ENCODE measurements at places on chromosomes 3 and 15.

DNA sequence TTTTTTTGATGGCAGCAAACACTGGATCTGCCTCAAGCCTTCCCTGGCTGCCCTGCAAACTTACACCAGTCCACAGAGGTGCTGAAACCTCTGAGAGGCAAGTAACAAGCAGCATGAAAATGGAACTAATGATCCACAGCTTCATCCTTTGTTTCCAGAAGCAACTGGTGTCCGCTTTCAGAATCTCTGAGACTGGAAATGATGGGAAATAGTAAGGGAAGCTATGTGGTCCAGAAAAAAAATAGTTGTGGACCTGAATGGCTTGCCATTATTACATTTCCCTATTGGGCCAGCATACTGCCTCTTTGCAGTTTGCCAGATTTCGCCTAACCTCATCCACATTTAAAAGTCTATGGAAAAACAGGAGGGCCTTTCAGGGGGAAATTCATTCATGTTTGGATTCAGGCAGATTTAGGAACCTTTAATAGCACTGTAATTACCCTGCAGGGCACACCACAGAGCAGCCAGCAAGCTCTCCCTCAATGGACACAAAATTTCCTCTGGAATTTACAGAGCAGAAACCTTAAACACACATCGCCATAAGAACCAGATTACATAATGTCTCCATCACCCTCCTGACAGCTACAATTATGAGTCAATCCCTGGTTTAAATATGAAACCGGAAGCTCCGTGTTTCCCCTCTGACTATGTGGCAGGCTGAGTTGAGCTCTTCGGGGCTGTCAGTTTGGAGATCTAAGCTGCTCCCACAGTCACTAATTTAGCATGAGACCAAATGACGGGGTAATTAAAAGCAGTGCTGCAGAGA, 134.4 kb downstream of the TMCO5A start:
- no peaks in the 10 kb centered on the region for H3K36me3 ChIP-seq
- H3K4me3 ChIP-seq: peak overlapping the region; percentile 24
- peaks cover 50% of the 10 kb centered on the region for H3K4me1 ChIP-seq

DNA sequence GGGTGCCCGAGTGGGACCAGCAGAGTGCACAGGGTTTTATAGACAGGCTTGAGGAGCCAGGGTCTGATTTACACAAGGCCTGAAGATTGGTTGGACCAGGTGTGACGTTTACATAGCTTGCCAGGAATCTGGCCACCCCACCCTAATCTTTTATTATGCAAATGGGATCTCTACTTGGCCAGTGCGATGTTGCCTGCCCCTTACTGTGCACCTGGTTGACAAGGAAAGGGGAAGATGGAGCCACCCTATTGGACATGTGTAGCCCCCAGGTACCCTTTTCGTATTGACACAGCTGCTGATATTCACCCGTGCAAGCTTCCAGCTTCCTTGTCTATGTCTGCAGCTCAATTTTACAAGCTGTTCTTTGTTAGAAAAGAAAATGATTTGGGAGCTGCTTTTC, 132.0 kb downstream of the ARNT2 start:
- no peak overlapping the region for H3K4me3 ChIP-seq
- H3K4me1 ChIP-seq: peaks cover 7% of the 10 kb centered on the region
- no peaks in the 10 kb centered on the region for H3K27me3 ChIP-seq
- DNase-seq: no peak
- H3K27ac ChIP-seq: no peak overlapping the region

DNA sequence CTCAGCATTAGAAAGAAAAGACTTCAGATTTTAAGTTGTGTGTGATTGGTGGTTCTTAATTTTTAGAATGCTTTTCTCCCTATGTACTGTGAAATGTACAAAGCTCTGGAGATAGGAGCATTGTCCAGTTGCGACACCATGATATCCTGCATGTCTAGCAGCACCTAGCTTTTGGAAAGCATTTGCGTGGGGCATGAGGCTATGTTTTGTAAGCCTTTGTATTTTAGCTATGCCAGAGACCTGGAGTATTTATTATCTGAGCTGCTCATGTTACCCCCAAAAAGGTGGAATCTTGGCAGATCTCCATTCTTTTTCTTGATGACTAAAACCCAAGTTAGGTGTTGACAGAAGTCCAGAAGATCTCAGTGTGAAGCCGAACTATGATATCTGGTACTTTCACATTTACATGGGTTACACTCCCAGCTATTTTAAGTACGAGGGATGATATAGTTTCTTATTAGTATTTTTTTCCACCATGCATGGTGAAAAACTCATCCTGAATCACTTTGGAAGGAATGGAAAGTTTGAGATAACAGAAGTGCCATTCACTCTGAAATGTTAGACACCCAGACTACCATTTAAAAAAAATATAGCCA, 126.7 kb upstream of the SAMMSON start:
- DNase-seq: no peak
- no peaks in the 10 kb centered on the region for H3K27me3 ChIP-seq
- peaks cover 10% of the 10 kb centered on the region for H3K4me1 ChIP-seq
- H3K27ac ChIP-seq: no peak overlapping the region
- H3K4me3 ChIP-seq: no peak overlapping the region
- no peaks in the 10 kb centered on the region for H3K36me3 ChIP-seq

- no peak overlapping the region for H3K4me3 ChIP-seq
- no peaks in the 10 kb centered on the region for H3K27me3 ChIP-seq
- H3K4me1 ChIP-seq: no peaks in the 10 kb centered on the region
These were observed 58.6 kb upstream of the SLITRK3 start for GRCh38 chr3:165254812-165255211.

DNA sequence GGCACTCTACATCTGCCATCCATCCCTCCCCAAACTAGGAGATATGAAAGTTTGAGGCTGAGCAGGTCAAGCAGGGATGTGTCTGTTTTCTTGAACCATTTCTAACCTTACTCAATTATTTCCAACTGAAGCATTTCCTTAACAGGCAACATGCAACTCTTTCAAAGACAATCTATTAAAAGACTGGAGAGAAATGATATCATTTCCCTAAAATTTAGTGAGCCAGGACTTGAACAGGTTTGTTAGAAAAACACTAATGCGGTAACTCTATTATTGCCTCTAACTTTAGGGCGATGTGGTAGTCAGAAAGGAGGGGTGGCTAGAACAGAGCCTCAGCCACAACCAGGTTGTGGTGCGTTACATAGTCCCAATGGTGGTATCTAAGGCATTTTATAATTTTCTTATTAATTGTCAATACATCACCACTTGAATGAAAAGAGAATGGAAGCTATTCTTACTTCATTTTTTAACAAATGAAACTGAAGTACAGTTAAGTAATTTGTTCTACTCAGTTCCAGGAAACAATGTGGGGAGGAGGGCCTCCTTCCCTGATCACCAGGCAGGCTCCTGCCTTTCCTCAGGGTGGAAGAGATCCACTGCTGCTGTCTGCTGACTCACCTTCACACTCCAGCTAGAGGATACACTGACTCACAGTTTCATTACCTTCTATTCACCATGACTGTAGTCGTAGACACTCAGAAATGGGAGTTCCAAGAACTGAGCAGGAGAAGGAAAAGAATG, 22.8 kb downstream of the MYO1E start:
- peak overlapping the region; percentile 51 for H3K27ac ChIP-seq
- H3K4me1 ChIP-seq: peaks cover 38% of the 10 kb centered on the region
- no peaks in the 10 kb centered on the region for H3K36me3 ChIP-seq
- H3K4me3 ChIP-seq: no peak overlapping the region

- H3K36me3 ChIP-seq: no peaks in the 10 kb centered on the region
- no peaks in the 10 kb centered on the region for H3K4me1 ChIP-seq
- no peak overlapping the region for H3K4me3 ChIP-seq
- no peaks in the 10 kb centered on the region for H3K27me3 ChIP-seq
- H3K27ac ChIP-seq: no peak overlapping the region
These were observed 83.9 kb upstream of the CDAN1 start for GRCh38 chr15:42820811-42821210.

GRCh38 chr3:62665627-62666437, 209.4 kb downstream of the CADPS start:
- no peak for DNase-seq
- no peaks in the 10 kb centered on the region for H3K27me3 ChIP-seq
- no peak overlapping the region for H3K4me3 ChIP-seq
- H3K27ac ChIP-seq: no peak overlapping the region
- no peaks in the 10 kb centered on the region for H3K4me1 ChIP-seq

GRCh38 chr15:59020322-59020721, 32.9 kb downstream of the RNF111 start:
- no peak for DNase-seq
- no peaks in the 10 kb centered on the region for H3K36me3 ChIP-seq
- H3K27me3 ChIP-seq: no peaks in the 10 kb centered on the region

DNA sequence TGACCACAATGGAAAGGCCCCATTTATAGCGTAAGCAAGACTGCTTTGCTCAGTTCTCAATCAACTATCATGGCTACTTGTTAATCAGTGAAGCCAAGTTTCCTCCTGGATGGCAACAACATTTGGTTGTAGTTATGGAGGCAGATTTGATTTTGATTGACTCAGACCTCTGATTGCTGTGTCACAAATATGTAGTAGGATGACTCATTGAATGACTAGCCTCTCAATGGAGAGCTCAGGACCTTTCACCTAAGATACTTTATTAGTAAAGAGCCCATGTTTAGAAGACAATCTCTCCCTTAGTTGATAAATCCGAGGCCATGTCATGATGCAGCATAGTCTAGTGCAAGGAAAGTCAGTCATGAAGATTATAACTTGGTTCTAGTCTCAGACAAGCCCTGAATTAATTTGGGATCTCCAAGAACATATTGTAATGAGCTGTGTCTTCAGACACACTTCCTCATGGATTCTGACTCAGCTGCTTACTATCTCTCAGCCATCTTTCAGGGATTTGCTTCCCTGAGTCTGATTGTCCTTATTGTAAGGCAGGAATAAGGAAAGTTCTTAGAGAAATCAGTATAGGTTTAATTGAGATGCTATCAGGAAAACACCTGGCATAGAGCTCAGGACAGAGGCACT, 397.4 kb upstream of the TMCO5A start:
- DNase-seq: no peak
- no peaks in the 10 kb centered on the region for H3K4me1 ChIP-seq
- H3K36me3 ChIP-seq: no peaks in the 10 kb centered on the region

DNA sequence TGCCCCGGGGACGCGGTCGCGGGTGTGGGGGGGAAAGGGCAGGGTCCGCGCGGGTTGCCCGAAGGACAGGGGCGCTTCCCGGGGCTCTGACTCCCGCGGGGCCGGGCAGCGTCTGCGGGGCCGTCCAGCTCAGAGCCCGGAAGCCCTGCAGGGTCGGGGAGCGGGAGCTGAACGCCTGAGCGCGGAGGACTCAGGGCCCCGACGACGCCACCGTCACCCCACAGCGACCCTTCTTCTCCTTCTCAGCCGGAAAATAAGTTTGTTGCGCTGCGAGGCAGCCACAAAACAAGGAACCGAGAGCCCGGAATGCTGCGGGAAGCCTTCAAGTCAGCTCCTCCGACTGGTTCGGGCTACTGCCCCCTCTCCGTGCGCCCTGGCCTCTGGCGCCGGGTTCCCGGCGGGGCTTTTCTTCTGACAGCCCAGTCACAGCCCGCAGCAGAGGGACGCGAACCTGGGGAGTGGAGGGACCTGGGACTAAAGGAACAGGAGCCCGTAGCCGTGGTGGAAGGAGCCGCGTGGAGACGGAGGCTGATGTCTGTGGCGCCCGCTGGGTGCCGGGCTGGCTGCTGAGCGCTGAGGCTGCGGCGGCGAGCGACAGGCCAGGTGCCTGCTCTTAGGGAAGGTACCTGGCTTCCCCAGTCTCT, 484 bp downstream of the CNTN4 start:
- no peak for DNase-seq
- no peaks in the 10 kb centered on the region for H3K27me3 ChIP-seq
- H3K4me3 ChIP-seq: peak overlapping the region; percentile 70
- H3K36me3 ChIP-seq: no peaks in the 10 kb centered on the region
- no peaks in the 10 kb centered on the region for H3K4me1 ChIP-seq

GRCh38 chr3:148149556-148149955, 548.1 kb upstream of the AGTR1 start:
- no peak overlapping the region for H3K27ac ChIP-seq
- H3K36me3 ChIP-seq: no peaks in the 10 kb centered on the region
- H3K4me3 ChIP-seq: no peak overlapping the region

DNA sequence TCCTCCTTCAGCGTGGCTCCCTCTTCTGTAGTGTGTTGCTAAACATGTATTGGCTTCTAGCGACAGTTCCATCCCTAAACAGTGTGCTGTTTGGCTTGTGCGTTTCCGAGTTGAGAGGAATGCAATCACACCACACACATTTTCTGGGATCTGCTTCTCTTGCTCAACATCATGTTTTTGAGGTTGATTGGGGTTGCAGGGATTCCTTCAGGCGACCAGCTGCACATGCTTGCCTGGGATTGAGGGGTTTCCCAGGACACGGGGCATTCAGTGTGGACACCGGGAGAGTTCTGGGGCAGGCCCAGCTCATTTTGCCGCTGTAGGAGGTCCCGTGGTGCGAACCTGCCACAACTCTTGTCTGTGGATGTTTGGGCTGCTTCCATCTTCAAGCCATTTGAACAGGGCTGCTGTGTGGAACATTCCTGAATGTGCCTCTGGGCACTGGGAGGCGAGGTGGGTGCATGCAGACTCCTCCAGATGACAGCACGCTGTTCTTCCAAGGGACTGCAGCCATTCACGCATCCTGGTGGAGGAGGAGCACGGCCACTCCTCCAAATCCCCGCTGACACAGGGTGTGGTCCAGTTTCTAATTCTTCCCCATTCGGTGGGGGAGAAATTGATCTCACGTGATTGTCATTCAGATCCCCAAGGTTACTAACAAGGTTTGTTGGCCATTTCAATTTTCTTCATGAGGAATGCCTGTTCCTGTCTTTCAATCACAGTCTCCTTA, 82.8 kb downstream of the PLXNA1 start:
- no peak for DNase-seq
- H3K4me3 ChIP-seq: no peak overlapping the region
- no peaks in the 10 kb centered on the region for H3K4me1 ChIP-seq
- no peaks in the 10 kb centered on the region for H3K36me3 ChIP-seq
- H3K27ac ChIP-seq: no peak overlapping the region

DNA sequence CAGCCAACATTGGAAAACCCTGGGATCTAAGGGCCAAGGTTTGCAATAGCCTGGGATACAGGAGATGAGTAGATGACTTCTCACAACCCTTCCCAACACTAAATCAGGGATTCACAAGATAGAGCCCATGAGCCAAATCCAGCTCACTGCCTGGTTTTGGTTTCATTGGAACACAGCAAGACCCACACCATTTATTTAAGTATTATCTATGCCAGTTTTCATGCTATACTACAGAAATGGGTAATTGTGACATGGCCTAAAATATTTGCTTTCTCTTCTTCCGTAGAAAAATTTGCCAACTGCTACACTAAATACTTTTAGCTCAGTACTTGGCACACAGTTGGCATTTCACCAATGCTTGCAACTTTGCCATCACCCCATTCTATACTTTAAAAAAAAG, 132.0 kb upstream of the LMCD1 start:
- H3K4me1 ChIP-seq: no peaks in the 10 kb centered on the region
- DNase-seq: no peak
- no peaks in the 10 kb centered on the region for H3K27me3 ChIP-seq
- H3K36me3 ChIP-seq: no peaks in the 10 kb centered on the region

- no peaks in the 10 kb centered on the region for H3K27me3 ChIP-seq
- H3K4me3 ChIP-seq: no peak overlapping the region
- DNase-seq: no peak
- peaks cover 39% of the 10 kb centered on the region for H3K4me1 ChIP-seq
These were observed 123.5 kb upstream of the IL12A start for GRCh38 chr3:159865041-159865579.
